Esophagus squamous epithelium (tissue), 5 donors: ENCODE measurements at places on chromosomes 13 and 19. TPM values are rescaled to one million over a fixed set of nuclear protein-coding genes. Genes with fewer than 3 reads are reported as not detected.

GRCh38 chr13:114077933-114078325 is 54.5 kb downstream of the RASA3 start:
- peaks cover 34% of the 10 kb centered on the region for H3K4me1 ChIP-seq
- no peak overlapping the region for H3K4me3 ChIP-seq
- H3K36me3 ChIP-seq: no peaks in the 10 kb centered on the region
- H3K27ac ChIP-seq: no peak overlapping the region
- DNase-seq: no peak
- H3K27me3 ChIP-seq: peaks cover 64% of the 10 kb centered on the region

DNA sequence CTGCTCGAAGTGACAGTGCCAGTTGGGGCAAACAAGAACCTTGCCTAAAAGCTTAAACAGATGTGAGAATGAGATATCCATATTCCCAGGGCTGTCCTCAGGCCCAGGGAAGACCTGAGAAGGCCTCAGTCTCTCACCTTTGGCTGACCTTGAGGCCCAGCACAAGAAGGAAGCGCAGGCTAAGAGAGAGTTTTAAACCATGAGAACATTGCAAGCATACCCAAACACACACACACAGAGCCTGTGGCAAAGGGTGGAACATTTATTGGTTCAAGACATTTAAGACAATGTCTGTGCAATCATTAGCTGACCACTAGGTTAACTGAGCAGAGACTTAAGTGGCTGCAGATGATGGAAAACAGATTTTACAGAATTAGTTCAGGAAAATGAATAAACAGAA is 248.2 kb downstream of the NBEA start:
- no peaks in the 10 kb centered on the region for H3K36me3 ChIP-seq
- H3K27me3 ChIP-seq: no peaks in the 10 kb centered on the region
- H3K4me3 ChIP-seq: no peak overlapping the region
- no peak overlapping the region for H3K27ac ChIP-seq
- no peak for DNase-seq

GRCh38 chr19:35459414-35460082 is 11.5 kb downstream of the FFAR2 start:
- no peaks in the 10 kb centered on the region for H3K27me3 ChIP-seq
- H3K4me1 ChIP-seq: peaks cover 32% of the 10 kb centered on the region
- no peak overlapping the region for H3K27ac ChIP-seq
- H3K36me3 ChIP-seq: no peaks in the 10 kb centered on the region

- H3K4me3 ChIP-seq: no peak overlapping the region
- no peak for DNase-seq
- H3K27ac ChIP-seq: no peak overlapping the region
- no peaks in the 10 kb centered on the region for H3K27me3 ChIP-seq
Observed at GRCh38 chr13:42136518-42136917, 88.1 kb downstream of the DGKH start.

DNA sequence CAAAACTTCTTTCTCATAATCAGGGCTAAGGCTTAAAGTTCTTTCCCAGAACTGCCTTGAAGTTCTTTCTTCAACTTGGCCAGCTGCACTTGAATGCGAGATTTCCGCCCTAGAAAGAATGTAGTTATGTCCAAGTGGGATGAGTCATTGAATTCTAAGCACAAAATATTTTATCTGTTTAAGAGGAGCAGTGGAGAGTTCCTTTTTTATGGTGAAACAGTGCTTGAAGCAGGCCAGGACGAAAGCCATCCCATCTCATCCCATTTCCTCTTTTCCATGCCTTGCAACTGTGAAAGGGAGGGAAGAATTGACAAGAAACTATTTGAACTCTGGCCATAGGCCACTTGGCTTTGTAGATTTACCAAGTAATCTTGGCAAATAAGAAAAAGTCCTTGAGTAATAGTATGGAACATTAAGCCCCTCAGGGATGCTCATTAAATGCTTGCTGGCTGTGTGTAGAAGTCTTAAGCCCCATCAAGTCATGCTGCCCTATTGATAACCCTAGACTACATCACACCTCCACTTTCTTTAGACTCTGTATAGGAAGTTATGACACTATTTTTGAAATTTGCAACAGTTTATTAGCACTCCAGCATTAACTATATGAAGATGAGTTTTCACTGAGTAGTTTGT is 174.5 kb downstream of the KCTD12 start:
- no peak overlapping the region for H3K4me3 ChIP-seq
- no peaks in the 10 kb centered on the region for H3K36me3 ChIP-seq
- no peaks in the 10 kb centered on the region for H3K27me3 ChIP-seq
- no peak for DNase-seq
- peaks cover 7% of the 10 kb centered on the region for H3K4me1 ChIP-seq
- peak overlapping the region; percentile 53 for H3K27ac ChIP-seq

DNA sequence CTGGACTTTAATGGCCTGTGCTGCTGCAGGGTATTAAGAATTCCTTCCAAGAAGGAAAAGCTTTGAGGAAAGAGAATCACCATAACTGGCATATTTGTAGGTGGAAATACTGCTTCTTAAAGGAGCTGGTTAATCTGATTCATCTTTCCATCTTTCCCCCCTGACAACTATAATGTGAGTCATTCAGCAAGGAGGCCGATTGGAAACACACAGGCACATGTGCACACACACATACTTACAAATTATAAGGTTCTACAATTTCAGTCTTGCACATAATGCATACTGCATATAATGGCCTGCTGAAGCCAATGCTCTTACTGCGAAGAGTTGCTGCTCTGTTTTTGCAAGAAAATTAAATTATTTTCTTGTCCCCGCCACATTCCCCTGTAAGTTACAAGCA is 78.8 kb upstream of the TPP2 start:
- H3K4me3 ChIP-seq: no peak overlapping the region
- H3K36me3 ChIP-seq: no peaks in the 10 kb centered on the region
- no peak overlapping the region for H3K27ac ChIP-seq
- H3K4me1 ChIP-seq: no peaks in the 10 kb centered on the region
- DNase-seq: no peak
- H3K27me3 ChIP-seq: no peaks in the 10 kb centered on the region

GRCh38 chr19:16136185-16136999 is 7.1 kb upstream of the HSH2D start:
- no peaks in the 10 kb centered on the region for H3K27me3 ChIP-seq
- no peak overlapping the region for H3K4me3 ChIP-seq
- DNase-seq: no peak
- no peaks in the 10 kb centered on the region for H3K4me1 ChIP-seq
- peaks cover 22% of the 10 kb centered on the region for H3K36me3 ChIP-seq

- H3K4me3 ChIP-seq: no peak overlapping the region
- no peak for DNase-seq
- no peak overlapping the region for H3K27ac ChIP-seq
- no peaks in the 10 kb centered on the region for H3K27me3 ChIP-seq
Observed at GRCh38 chr13:31803311-31803710, 64.0 kb downstream of the RXFP2 start.

- DNase-seq: no peak
- no peak overlapping the region for H3K27ac ChIP-seq
- no peaks in the 10 kb centered on the region for H3K27me3 ChIP-seq
- H3K4me1 ChIP-seq: peaks cover 10% of the 10 kb centered on the region
- H3K4me3 ChIP-seq: no peak overlapping the region
Observed at GRCh38 chr13:114024603-114025404, 50.9 kb upstream of the C13orf46 start.

DNA sequence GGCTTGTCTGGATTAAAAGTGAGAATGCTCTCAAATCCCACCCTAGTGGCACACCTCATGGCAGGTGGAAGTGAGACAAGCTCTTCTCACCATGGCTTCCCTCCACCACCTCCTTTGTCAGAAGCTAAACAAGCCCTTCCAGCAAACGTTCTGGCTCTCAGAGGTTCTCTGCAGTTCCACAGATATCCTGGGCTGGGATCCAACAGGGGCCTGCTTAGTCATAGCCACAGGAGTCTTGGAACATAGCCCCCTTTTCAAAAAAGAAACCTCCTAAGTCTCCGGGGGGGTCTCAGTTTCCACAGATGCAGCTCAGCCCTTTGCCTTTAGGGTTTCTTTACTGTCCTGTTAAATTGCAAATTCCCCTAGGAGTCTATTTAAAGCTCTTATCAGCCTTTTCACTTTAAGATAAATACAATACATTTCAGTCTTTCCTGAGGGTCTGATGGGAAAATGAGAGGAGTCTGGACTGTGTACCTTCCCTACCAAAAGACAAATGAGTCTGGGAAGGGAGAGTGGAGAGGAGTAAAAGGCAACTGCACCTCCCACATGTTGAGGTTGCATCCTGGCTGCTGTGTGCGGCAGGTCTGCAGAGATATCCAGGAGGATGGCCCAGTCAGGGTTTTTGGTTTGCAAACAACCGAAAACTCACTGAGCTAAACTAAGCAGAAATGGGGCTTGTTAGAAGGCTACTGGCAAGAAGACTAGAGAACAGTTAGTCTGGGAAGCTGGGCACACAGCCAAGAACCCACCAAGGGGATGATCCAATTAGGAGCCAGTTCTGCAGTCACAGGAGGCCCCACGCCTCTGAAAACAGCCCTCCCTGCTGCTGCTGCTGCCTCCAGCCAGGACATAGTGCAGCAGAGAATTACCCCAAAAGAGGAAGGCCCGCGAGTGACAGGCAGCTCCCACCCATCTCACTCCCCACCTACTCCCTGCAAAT is 41.4 kb upstream of the SERP2 start:
- no peaks in the 10 kb centered on the region for H3K36me3 ChIP-seq
- H3K27ac ChIP-seq: no peak overlapping the region
- DNase-seq: no peak
- no peaks in the 10 kb centered on the region for H3K27me3 ChIP-seq
- H3K4me3 ChIP-seq: no peak overlapping the region
- peaks cover 11% of the 10 kb centered on the region for H3K4me1 ChIP-seq

DNA sequence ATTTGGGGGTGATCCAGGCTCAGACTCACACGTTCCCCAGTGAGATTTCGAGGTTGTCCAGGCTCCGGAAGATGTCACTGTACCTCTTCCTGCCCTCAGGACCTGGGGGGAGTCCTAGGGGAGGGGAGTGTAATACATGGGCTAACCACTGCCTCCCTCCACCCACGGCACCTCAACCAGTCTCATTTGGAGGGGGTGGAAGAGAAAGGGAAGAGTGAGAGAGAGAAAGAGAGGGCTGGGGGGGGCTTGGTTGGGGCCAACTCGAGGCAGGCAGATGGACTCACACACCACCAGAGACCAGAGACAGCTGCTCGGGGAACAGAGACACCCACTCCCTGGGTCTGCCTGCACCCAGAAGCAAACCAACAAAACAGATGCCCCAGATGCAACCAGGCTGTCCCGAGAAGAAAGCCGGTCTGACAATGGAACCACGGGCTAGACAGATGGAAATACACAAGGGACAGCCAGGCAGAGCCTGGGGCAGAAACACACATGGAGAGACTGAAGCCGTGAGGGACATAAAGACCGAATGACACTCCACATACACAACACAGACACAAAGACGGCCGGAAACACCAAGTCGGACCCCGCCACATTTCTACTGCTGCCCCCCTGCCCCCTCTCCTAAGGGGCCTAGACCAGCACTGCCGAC is 825 bp downstream of the GMIP start:
- peak overlapping the region; percentile 80 for H3K4me3 ChIP-seq
- H3K27ac ChIP-seq: peak overlapping the region; percentile 87
- peaks cover 24% of the 10 kb centered on the region for H3K4me1 ChIP-seq
- H3K36me3 ChIP-seq: peaks cover 27% of the 10 kb centered on the region
- no peaks in the 10 kb centered on the region for H3K27me3 ChIP-seq
- DNase-seq: no peak

DNA sequence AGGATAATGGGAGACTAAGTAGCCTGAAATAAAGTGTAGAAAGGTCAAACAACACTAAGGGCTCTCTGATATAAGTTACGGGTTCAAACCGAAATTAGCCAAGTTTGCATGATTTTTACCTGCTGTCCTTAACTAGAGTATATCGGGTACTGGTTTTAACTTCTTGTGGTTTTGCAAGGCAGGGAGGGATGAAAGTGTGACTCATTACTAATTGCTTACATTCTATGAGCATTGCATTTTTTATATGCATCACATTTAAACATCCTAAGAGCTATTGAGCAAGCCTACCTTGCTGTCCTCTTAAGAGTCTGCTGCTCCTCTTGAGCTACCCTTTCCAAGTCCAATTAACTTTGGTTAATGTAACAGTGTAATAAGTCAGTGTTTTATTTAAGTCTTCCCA is 415.4 kb downstream of the SLITRK5 start:
- H3K27ac ChIP-seq: no peak overlapping the region
- H3K4me3 ChIP-seq: no peak overlapping the region
- no peaks in the 10 kb centered on the region for H3K4me1 ChIP-seq
- no peak for DNase-seq

GRCh38 chr13:88601949-88602348 is 930.8 kb downstream of the SLITRK5 start:
- no peak overlapping the region for H3K4me3 ChIP-seq
- no peaks in the 10 kb centered on the region for H3K4me1 ChIP-seq
- no peaks in the 10 kb centered on the region for H3K36me3 ChIP-seq
- H3K27me3 ChIP-seq: no peaks in the 10 kb centered on the region
- no peak for DNase-seq
- no peak overlapping the region for H3K27ac ChIP-seq

GRCh38 chr19:56071151-56071550 is 49.9 kb downstream of the ZNF787 start:
- no peak overlapping the region for H3K27ac ChIP-seq
- H3K4me1 ChIP-seq: peaks cover 7% of the 10 kb centered on the region
- no peak for DNase-seq
- H3K36me3 ChIP-seq: no peaks in the 10 kb centered on the region
- no peaks in the 10 kb centered on the region for H3K27me3 ChIP-seq

DNA sequence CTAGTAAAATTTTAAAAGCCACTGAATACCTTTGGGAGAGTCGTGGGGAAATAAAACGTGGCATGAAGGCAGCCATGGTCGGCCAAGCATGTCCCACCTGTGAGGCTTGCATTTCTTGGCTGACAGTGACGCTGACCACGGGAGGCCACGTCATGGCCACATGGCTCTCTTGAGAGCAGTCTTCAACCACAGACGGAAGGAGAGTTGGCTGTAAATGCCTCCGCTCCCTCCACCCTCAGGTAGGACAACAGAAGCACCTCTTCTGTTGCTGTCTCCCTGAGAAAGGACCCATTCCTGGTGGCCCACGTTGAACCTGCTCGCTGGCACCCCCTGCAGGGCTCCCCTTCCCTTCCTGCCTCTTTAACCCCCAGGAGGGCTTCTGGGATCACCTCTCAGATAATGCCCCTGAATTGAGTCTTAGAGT is 10.6 kb upstream of the LRRC25 start:
- H3K4me3 ChIP-seq: no peak overlapping the region
- no peaks in the 10 kb centered on the region for H3K4me1 ChIP-seq
- H3K27ac ChIP-seq: no peak overlapping the region
- H3K36me3 ChIP-seq: no peaks in the 10 kb centered on the region
- no peak for DNase-seq

DNA sequence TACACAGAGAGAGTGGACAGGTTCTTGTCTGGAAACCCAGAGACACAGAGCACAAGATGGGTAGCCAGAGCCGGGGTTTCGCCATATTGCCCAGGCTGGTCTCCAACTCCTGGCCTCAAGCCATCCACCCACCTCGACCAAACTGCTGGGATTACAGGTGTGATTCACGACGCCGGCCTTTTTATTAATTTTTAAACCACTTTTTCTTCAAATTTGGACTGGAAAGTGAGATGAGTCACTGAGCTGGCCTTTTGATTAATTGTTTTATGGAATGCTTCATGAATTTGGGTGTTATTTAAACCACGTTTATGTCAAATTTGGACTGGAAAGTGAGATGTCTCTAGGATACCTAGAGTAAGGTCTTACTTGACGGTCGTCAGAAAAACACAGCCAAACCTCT is 12.1 kb upstream of the IGFL1 start:
- no peak overlapping the region for H3K27ac ChIP-seq
- peaks cover 7% of the 10 kb centered on the region for H3K4me1 ChIP-seq
- no peaks in the 10 kb centered on the region for H3K27me3 ChIP-seq
- no peaks in the 10 kb centered on the region for H3K36me3 ChIP-seq
- DNase-seq: no peak

The LGALS7B gene
- 871 TPM for total RNA-seq

The FBXO17 gene
- 18.3 TPM for total RNA-seq

The ZNF578 gene
- total RNA-seq: 1.5 TPM

The HIF3A gene
- total RNA-seq: 3.8 TPM

The CFAP97D2 gene
- not detected for total RNA-seq

The KIR2DL3 gene
- not detected for total RNA-seq

The CDX2 gene
- total RNA-seq: not detected

The ATXN8OS gene
- not detected for total RNA-seq

The TTYH1 gene
- total RNA-seq: 0.44 TPM

The C19orf12 gene
- total RNA-seq: 19.2 TPM
